Panc1 (cell line): ENCODE measurements at places on chromosomes 13 and 19.

DNA sequence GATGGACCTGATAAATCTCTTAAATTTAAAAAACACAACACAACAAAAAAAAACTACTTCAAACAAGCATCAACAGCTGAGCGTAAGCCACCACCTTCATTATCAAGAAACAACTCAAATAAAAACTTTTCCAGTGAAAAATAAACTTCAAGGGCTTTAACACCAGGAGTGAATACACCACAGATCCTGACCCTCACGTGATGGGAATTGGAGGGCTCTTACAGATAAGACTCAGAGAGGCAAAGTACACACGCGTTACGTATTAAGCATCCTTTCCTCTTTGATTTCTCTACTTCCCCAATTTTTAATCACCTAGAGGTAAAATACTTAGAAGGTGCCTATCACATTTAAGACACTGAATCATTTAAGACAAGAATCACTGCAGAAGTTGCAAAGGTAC is 573 bp upstream of the STARD13 start:
- DNase-seq: no peak

GRCh38 chr19:5054551-5055456 is 85.9 kb downstream of the KDM4B start:
- no peak for DNase-seq

- DNase-seq: no peak
Observed at GRCh38 chr13:66926851-66927524, 303.1 kb downstream of the PCDH9 start.

- no peak for DNase-seq
Observed at GRCh38 chr13:98889419-98890085, 88.3 kb downstream of the DOCK9 start.

DNA sequence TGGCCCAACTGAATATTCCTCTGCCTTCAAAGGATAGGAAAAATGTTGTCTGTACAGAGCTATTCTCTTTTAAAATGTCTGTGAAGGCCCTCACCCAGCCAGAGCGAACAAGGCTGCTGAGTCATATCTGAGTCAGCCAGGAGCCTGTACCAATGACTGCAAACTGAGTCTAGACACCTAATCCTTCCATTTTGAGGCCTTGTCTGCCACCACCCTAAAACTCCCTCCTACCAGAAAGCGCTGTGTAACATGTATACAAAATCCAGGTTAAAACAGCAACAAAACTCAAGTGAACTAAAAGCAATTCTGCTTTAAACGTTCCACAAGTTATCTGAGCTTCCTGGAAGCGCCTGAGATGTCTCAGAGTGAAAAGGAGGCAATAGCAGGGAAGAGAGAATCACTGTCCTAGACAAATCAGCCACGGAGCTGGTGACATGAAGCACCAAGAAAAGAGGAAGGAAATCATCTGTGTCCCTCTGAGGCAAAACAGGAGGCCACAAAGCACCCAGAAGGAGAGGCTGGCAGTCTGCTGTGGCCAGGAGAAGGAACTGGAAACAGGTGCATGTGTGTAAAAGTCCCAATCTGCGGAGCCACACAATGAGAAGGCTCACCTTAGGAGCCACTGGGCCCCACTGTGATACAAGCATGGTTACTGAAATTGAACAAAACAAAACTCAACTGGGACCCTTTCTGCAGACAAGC is 10.2 kb downstream of the DHRS12 start:
- DNase-seq: no peak

GRCh38 chr19:1685046-1685445 is 32.6 kb upstream of the TCF3 start:
- no peak for DNase-seq

DNA sequence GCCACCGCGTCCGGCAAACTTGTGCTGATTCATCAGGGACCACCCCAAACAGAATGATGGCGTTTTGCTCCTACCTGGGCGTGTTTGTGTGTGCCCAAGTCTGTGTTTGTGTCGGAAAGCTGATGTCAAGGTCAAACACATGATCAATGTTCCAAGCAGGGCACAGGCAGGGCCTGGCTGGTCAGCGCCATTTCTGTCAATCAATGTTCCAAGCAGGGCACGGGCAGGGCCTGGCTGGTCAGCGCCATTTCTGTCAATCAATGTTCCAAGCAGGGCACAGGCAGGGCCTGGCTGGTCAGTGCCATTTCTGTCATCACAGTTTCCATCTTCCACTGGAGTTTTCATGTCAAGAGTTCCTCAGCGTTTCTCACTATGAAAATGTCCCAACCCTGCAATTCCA is 14.9 kb upstream of the GRTP1 start:
- no peak for DNase-seq

DNA sequence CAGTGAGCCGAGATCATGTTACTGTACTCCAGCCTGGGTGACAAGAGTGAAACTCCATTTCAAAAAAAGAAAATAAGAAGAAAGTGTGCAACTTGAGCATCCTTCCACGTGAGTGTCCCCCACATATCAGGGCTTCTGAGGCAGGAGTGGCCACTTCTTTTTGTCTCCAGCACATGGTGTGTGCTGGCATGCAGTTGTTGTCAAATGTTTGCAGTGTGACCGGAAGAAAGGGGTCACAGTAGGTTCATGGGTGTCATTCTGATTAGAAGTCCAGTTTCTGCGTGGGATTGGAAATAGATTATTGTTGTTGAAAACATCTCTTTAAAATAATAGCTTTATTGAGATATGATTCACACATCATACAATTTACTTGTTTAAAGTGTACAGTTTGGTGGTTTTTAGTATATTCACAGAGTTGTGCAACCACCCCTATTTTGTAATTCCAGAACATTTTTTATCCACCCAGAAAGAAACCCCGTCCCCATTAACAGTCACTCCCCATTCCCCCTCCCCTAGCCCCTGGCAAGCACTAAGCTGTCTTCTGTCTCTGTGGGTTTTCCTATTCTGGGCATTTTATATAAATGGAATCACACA is 2.2 kb downstream of the CRTC1 start:
- DNase-seq: no peak

- DNase-seq: no peak
Observed at GRCh38 chr19:42521346-42522030, 6.8 kb downstream of the CEACAM1 start.

- DNase-seq: no peak
Observed at GRCh38 chr13:105814902-105815250, 720.6 kb downstream of the EFNB2 start.

DNA sequence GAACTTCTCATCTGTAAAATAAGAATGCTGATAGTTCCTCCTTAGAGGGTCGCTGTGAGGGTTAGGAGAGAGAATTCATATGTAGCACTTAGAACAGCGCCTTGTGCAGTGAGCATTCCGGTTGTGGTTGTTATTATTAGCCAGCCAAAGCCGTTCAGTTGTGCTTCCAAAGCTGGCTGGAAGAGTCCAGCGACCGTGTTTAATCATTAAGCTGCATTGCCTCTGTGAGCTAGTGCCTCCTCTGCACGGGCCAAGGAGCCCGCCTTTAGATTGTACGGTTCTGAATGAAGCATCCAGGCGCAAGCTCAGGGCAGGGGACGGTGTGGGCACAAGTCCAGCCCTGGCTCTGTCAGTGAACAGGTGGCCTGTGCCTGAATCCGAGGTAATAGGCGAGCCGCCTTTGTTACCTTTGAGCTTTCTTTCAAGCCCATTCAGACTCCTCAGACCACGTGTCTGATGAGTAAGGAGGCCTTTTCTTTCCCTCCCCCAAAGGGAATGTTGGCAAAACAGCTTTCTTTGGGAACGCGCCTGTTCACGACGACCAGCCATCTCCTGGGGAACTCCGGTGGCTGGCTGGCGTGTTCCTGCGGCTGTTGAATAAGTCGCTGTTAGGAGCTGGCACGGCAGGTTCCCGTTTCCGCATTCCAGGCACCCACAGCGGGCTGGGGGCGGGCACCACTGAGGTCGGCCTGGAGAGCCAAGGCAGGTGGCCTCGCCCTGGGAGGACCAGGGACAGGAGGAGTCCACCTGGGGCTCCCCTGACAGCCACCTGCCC is 25.1 kb downstream of the SIPA1L3 start:
- DNase-seq: peak; percentile 47

DNA sequence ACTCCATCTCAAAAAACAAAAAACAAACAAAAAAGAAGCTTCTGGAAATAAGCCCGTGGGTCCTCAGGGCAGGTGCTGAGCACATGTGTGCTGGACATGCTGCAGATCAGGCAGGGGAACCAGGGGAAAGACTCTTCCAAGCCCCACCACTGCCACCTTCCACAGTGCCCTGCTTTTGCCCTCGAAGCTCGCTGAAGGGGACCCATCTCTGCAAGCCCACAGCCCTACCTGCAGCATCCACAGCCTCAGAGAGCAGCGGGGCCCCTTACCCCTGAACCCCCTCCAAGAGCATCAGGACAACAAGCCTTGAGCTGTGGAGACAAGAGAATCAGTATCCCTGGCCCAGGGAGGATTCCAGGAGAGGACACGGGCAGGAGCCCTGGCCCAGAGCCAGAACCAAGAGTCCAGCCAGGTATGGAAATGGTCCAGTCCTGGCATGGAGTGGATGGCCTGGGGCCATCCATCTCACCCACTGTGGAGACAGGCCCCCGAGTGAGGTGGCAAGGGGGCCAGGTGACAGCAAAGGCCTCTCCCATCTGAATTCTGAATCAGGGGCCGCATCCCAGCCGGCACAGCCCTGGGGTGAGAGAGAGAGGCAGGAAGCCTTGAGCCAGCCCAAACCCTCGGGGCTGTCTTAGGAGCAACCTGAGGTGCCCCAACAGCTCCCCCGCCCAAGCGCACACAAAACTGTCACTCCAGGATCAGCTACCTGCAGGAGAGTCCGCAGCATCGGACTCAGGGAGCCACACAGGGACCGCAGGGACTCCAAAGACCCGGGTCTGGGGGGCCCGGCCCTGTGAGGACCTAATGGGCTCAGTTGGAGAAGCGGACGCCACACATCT is 51.8 kb upstream of the TPM4 start:
- DNase-seq: no peak

GRCh38 chr13:76799696-76800095 is 86.5 kb downstream of the KCTD12 start:
- DNase-seq: no peak

DNA sequence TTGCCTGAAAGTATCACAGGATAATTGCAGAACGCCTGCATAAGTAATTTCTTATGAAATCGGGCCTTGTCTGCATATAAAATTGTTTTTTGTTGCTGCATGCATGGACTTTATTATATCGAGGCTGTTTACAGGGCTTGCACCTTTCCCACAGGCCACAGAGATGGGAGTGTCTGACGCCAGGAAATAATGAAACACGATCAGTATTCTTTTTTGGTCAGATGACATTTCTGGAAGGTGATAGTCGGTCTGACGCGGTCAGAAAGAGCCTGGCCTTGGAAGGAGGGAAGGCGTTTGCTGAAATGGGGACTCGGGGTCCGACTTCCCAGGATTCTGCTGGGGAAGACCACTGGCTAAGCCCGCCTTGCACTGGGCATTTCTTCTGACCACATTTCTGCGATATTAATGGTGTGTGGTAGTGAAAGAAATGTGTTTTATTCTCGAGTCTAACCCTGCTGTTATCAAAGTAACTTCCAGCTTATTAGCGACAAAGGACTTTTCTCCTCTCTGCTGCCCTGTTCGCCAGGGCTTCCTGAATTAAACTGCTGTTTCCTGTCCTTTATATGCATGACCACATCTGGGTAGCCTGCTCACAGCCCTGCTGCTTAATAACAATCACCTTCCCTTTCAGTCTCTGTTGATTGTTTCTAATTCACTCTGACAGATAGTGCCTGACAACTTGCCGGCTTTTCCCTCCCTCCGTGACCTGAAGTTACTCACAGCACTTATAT is 11.6 kb upstream of the ZNF536 start:
- DNase-seq: no peak

GRCh38 chr19:14214580-14214979 is 8.6 kb upstream of the ADGRL1 start:
- DNase-seq: no peak

DNA sequence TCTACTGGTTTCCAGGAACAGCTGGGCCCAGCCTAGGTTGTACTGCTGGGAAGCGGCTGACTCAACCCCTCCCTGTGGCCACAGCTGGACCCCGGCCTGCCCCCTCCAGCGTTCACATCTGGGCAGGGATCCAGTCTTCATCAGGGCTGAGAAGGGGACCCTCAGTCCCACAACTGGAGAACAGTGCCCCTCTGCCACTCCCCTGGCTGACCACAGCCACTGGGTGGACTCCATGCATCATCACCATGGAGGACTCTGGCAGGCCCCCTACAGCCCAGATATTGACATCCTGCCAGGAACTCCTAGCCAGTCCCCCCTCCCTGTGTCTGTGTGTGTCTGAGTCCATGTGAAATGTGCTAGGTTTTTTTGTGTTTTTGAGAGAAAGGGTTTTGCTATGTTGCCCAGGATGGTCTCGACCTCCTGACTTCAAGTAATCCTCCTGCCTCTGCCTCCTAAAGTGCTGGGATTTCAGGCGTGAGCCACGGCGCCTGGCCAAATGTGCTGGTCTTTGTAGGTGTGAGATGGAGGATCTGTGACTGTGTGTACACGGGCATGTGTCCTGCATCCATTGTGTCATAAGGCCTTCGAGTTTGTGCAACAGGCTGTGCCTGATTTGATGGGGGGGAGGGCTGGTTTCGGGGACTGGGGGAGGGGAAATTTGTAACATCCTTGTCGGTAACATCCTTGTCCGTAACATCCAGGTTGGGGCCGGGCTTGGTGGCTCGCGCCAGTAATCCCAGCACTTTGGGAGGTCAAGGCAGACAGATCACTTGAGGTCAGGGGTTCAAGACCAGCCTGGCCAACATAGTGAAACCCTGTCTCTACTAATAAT is 4.0 kb upstream of the HOOK2 start:
- DNase-seq: no peak

- DNase-seq: no peak
Observed at GRCh38 chr13:33123066-33123859, 107.0 kb downstream of the KL start.

DNA sequence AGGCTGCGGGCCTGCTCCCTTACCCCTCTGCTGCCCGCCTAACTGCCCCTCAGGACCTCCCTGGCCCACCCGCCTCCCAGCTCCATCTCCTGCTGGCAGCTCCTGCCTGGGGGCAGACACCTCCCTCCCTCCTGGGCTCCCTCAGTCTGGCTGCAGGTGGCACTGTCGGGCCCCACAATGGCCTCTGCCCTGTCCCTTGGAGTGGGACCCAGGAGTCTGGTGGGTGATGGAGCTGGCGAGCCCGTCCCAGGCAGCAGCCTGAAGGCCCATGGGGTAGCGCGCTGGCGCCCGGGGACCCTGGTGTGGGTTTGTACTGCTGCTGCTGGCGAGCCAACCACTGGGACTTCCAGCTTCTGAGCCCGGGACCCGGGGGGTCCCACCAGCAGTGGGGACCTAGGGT is 83.6 kb downstream of the KDM4B start:
- DNase-seq: no peak

DNA sequence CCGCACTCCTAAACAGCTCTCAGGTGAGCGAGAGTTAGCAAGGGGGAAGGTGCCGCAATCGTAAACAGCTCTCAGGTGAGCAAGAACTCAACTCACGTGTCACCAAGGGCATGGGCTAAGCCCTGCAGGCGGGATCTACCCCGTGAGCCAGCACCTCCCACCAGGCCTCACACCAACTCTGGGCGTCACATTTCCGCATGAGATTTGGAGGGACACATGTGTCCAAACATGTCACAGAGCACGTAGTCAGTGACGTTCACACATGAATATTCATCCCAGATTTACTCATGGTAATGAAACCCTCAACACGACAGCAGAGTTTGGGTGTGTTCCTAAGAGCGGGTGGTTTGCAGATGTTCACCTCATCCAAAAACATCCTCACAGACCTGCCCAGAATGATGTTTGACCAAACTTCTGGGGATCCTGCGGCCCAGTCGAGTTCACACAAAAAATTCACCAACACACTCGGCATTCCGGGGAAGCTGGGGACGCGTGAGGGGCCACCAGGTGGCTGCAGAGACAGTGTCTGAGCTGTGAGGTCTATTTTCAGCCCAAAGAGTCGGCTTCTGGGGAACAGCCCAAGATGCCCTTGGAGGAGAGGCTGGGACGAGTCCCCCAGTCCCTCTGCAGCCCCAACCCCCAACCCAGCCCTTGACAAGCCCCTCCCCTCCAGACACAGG is 19.6 kb downstream of the C2CD4C start:
- no peak for DNase-seq

- DNase-seq: no peak
Observed at GRCh38 chr19:48798937-48799336, 11.9 kb downstream of the BCAT2 start.
